CD4-positive, CD25-positive, alpha-beta regulatory T cell (primary cell): ENCODE measurements at places on chromosomes 11 and 22. TPM values are rescaled to one million over a fixed set of nuclear protein-coding genes. Genes with fewer than 3 reads are reported as not detected.

- H3K4me3 ChIP-seq: no peak overlapping the region
- H3K36me3 ChIP-seq: no peaks in the 10 kb centered on the region
- H3K27me3 ChIP-seq: peaks cover 4% of the 10 kb centered on the region
Measured at GRCh38 chr11:102214623-102215022, 102.7 kb upstream of the BIRC3 start.

GRCh38 chr11:114169321-114169749, 109.8 kb downstream of the ZBTB16 start:
- no peak overlapping the region for H3K4me3 ChIP-seq
- no peaks in the 10 kb centered on the region for H3K36me3 ChIP-seq
- no peak for DNase-seq
- H3K27ac ChIP-seq: no peak overlapping the region
- peaks cover 82% of the 10 kb centered on the region for H3K4me1 ChIP-seq
- no peaks in the 10 kb centered on the region for H3K27me3 ChIP-seq

DNA sequence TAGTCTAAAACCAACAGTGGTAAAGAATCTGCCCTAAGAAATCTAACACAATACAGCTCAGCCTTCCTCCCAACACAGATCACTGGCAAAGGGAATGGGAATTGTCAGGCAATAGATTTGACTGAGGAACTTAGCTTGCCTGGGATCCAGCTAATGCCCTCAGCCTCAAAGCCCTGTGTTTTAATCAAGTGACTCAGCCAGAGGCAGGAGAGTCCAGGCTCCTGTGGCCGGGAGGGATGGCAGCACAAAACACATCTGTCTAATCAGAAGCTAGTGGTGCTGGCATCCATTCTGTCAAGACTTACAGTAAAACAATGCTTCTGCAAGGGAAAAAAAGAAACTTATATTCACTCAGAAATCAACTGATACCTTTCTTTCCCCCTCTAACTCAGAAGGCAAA, 5.6 kb downstream of the SYTL2 start:
- no peak overlapping the region for H3K4me3 ChIP-seq
- DNase-seq: no peak
- no peak overlapping the region for H3K27ac ChIP-seq
- no peaks in the 10 kb centered on the region for H3K27me3 ChIP-seq
- no peaks in the 10 kb centered on the region for H3K36me3 ChIP-seq
- peaks cover 9% of the 10 kb centered on the region for H3K4me1 ChIP-seq

DNA sequence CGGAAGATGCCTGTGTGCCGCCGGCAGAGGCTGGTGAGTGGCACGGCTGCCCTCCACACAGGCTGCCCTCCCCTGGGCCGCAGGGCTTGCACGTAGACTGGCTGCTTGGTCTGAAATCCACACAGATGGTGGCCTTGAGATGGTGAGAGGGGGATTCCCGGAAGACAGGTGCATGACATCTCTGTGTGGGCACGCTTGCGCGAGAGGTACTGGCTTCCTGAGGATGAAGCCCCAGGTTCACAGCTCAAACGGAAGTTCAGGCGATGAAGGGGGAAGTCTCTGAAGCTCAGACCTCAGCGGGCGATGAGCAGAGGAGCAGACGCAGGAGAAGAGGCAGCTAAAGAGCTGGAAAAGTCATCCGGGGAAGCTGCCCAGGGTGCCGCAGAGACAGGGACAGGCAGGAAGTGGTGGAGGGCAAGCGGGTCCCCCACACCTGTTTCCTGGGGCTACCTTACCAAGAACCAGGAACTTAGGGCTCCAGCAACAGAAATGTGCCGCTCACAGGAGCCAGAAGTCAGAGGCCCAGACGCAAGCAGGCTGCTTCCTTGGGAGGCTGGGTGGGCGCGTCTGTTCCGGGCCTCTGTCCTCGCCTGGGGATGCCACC, 7.2 kb downstream of the CRELD2 start:
- no peaks in the 10 kb centered on the region for H3K36me3 ChIP-seq
- peaks cover 33% of the 10 kb centered on the region for H3K4me1 ChIP-seq
- no peaks in the 10 kb centered on the region for H3K27me3 ChIP-seq
- DNase-seq: peak; percentile 77

- DNase-seq: no peak
- H3K36me3 ChIP-seq: peaks cover 67% of the 10 kb centered on the region
- H3K27me3 ChIP-seq: no peaks in the 10 kb centered on the region
- H3K4me3 ChIP-seq: peak overlapping the region; percentile 52
- peak overlapping the region; percentile 59 for H3K27ac ChIP-seq
Measured at GRCh38 chr11:118206391-118207031, 18.3 kb downstream of the JAML start.

- DNase-seq: no peak
- no peaks in the 10 kb centered on the region for H3K4me1 ChIP-seq
- no peaks in the 10 kb centered on the region for H3K27me3 ChIP-seq
- H3K4me3 ChIP-seq: no peak overlapping the region
- no peaks in the 10 kb centered on the region for H3K36me3 ChIP-seq
Measured at GRCh38 chr11:34158661-34159060, 53.2 kb downstream of the NAT10 start.

- H3K27ac ChIP-seq: no peak overlapping the region
- H3K27me3 ChIP-seq: no peaks in the 10 kb centered on the region
Measured at GRCh38 chr11:26229981-26230380, 101.9 kb upstream of the ANO3 start.

GRCh38 chr11:90594658-90595057, 371.8 kb upstream of the CHORDC1 start:
- no peaks in the 10 kb centered on the region for H3K27me3 ChIP-seq
- DNase-seq: no peak
- no peak overlapping the region for H3K4me3 ChIP-seq
- no peaks in the 10 kb centered on the region for H3K4me1 ChIP-seq
- H3K27ac ChIP-seq: no peak overlapping the region

GRCh38 chr11:102468616-102469195, 16.1 kb upstream of the TMEM123 start:
- peaks cover 19% of the 10 kb centered on the region for H3K4me1 ChIP-seq
- no peak for DNase-seq
- H3K27me3 ChIP-seq: no peaks in the 10 kb centered on the region
- H3K4me3 ChIP-seq: no peak overlapping the region
- H3K36me3 ChIP-seq: no peaks in the 10 kb centered on the region

GRCh38 chr11:130448416-130449309, at the start of gene ADAMTS15:
ADAMTS15 (plus strand) TSS chr11:130448645; CDS start chr11:130448974, 329 bp downstream.
- DNase-seq: peak; percentile 44
- H3K27me3 ChIP-seq: no peaks in the 10 kb centered on the region
- H3K4me3 ChIP-seq: no peak within 1 kb of the TSS

DNA sequence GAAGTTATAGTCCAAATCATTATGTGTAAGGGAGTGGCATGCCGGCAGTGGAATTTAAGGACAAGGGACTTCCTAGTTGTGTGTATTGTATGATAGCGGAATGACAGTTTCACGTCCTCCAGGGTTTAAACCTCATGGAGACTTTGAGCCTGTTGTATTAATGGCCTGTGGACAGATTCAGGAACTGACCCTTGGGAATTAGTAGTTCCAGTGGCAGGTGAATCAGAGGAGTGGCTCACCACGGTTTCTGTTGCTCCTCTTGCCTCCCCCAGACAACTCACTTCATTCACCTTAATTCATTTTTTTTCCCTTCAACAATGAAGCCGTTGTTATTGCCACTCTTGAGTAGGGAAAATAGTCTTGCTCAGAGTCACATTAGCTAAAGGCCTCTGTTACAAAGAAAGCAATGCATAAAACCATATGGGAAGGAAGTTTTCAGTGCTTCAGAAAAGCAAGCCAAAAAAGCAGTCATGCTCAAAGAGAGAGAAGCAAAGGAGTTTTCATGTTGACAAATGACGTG, 22.6 kb downstream of the AMOTL1 start:
- H3K27me3 ChIP-seq: peaks cover 9% of the 10 kb centered on the region
- no peak overlapping the region for H3K27ac ChIP-seq
- no peak for DNase-seq
- H3K4me3 ChIP-seq: no peak overlapping the region
- no peaks in the 10 kb centered on the region for H3K4me1 ChIP-seq

DNA sequence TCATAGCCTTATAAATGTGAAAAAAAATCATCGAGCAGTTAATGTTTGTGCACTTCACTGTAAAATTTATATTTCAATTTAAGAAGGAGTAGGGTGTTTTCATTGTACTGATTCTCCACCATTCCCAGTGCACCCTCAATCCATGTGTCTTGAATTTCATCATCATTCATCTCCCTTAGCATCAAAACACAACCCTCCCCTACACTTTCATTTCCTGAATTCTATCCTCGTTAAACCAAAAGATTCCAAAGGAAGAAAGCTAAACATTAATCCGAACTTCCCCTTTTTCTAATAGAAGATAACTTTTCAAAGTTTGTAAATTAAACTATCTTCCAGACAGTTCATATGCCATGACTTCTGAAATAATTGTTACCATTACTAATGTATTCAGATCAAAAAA, 34.1 kb upstream of the OR8B8 start:
- H3K27ac ChIP-seq: no peak overlapping the region
- no peaks in the 10 kb centered on the region for H3K4me1 ChIP-seq
- DNase-seq: no peak
- no peak overlapping the region for H3K4me3 ChIP-seq
- no peaks in the 10 kb centered on the region for H3K36me3 ChIP-seq
- no peaks in the 10 kb centered on the region for H3K27me3 ChIP-seq

CDPF1 gene
- 5.5 TPM for total RNA-seq

ASRGL1 gene
- 0.57 TPM for total RNA-seq

CCDC89 gene
- total RNA-seq: not detected

CNTF gene
- 4.9 TPM for total RNA-seq

RRM1 gene
- total RNA-seq: 76.9 TPM
